ENCODE measurements at places on chromosomes 3 and 15.
A peak's percentile ranks its signal among the peaks of the same experiment; 100 is the strongest.

GRCh38 chr3:19030522-19030839 is 117.8 kb upstream of the KCNH8 start:
- DNase-seq, result no peak

GRCh38 chr15:60683156-60683555 is 204.2 kb upstream of the ICE2 start:
- DNase-seq, result no peak

DNA sequence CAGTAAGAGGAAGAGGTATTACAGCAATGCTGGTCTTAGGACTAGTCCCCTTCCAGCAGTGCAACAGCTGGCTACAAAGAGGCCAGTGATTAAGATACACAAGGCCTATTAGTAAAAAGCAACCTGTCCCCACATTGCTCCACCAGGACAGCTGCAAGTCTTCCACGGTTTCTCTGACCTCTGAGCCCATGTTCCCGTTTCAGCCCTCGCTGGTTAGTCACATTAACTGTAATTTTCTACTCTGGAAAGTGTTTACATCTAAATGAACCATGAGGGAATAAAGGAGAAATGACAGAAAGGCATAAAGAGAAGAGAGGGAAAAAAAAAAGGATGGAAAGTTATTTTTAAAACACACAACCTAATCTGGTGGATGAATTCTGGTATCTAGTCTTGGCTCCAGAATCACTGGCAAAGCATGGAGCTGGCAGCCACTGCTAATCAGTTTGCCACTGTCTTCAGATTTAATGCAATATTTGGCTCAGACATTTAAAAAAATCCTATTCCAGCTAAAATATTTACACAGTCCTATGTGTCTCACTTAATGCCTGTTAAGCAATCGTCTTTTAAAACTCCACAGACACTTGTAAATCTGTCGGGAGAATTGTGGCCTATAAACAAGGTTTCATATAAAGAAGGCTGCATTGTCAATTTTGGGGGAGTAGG is 154.9 kb downstream of the GREM1 start:
- DNase-seq, result no peak

DNA sequence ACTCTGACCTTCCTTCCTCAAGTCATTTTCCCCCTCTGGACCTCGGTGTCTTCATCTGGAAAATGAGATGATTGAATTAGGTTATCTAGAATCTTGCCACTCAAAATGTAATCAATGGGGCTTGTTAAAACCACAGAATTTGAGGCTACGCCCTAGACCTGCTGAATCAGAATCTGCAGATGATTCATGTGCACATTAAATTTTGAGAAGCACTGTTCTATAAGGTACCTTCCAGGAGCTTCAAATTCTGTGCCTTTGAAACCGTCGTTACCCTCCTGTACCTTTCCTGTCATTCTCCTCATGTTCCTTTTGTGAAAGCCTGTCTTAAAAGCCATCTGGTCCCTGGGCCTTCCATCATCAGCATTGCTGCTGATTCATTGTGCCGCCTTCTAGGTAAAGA is 172.4 kb upstream of the TOPAZ1 start:
- no peak for DNase-seq

DNA sequence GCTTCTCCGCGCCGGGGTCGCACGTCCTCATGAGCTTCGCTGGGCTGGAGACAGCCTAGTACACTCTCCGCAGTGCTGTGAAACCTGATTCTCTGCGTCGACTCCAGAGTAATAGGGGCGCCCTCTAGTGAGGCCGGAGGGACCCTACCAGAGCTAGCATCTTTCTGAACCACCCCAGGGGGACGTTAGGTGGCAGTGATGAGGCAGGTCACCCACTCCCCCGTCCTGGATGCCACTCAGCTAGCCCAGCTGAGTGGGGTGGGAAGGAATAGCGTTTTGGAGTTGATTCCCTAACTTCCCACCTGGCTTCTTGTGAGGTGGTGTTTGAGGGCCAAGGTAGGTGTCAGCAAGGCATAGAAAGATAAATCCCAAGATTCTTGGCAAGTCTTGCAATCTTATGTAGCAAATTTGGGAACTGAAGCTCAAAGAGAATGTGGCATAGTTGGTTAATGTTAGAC is 4.0 kb downstream of the DUOXA2 start:
- DNase-seq, result peak; percentile 88

DNA sequence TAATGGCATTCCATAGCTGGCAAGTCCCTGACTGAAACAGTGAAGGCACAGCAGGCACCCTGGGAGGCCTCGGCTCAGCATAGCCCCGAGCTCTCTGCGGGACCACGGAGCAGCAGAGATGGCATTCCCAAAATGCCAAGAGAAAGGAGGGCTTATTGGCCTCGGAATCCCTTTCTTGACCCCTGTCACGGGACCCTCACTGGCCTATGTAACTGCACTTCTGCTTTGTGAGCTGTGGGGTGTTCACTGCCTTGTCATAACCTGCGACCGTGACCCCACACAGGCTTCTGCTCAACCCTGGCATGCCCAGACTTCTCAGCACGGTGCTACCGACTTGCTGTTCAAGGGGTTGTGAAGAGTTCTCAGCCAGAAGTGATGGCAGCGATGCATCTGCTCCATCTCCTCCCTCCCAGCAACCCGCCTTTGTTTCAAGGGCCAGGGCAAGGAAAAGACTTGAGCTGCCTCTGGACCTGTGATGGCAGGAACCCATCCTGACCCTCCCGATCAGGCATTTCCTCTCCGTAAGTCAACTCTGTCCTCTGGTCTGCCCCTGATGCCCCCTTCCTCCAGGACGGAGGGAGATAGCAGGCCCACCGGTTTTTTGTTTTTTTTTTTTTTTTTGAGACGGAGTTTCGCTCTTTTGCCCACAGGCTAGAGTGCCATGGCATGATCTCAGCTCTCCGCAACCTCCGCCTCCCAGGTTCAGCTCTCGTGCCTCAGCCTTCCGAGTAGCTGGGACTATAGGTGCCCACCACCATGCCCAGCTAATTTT is 30.5 kb downstream of the EHD4 start:
- DNase-seq, result no peak

Data from stimulated activated CD4-positive, alpha-beta T cell treated with anti-CD3 and anti-CD28 coated beads, Interleukin-2, amount 100 ng/mL, for 24 hours (primary cell).